T-cell (primary cell): ENCODE measurements at places on chromosomes 11 and 22.
A peak's percentile ranks its signal among the peaks of the same experiment; 100 is the strongest.

DNA sequence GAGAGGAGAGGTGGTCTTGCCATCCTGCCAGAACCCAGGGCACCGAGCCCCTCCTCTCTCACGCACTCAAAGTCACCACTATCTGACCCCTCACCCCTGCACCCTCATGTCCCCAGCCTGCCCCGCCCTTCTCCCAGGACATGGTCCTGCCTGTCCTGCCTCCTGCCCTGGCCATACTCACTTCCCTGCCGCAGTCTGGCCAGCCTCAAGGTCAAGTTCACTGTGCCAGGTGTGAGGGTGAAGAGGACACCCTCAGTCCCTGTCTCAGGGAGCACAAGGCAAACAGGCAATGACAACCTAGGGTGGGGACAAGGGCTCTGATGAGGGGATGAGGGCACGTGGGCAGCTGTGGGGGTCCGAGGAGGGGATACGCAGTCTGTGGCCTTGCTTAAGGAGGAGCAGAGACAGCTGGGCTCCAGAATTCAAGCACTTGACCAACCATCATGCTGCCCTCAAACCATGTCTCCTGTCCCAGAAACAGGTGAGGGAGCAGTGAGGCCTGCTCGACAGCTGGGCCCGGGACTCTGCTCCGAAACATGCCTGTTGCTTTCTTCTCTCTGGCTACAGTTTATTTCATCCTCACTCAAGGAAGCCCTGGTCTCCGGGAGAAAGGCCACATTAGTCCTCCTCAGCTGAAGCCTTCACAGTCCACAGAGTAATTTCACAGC is 36.6 kb downstream of the PDGFB start:
- no peak for DNase-seq
- no peak overlapping the region for H3K4me3 ChIP-seq
- H3K27ac ChIP-seq, result no peak overlapping the region
- peaks cover 8% of the 10 kb centered on the region for H3K27me3 ChIP-seq
- H3K4me1 ChIP-seq, result no peaks in the 10 kb centered on the region

DNA sequence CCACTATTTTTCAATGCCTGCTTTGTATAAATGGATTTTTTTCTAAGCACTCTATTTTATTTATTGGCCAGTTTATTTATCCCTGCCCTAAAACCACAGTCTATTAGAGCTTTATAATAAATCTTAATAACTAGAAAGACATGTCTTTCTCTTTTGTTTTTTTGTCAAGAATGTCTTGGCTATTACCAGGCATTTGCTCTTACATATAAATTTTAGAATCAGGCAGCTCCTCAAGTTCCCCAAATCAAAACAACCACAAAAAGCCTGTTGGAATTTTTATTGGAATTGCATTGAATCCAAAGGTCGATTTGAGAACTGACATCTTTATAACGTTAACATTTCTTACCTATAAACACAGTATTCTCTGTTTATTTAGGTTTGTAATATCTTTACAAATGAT is 85.8 kb upstream of the SC5D start:
- DNase-seq, result no peak
- no peak overlapping the region for H3K27ac ChIP-seq
- no peaks in the 10 kb centered on the region for H3K36me3 ChIP-seq
- H3K4me3 ChIP-seq, result no peak overlapping the region
- H3K4me1 ChIP-seq, result no peaks in the 10 kb centered on the region
- peaks cover 6% of the 10 kb centered on the region for H3K27me3 ChIP-seq

- H3K36me3 ChIP-seq, result no peaks in the 10 kb centered on the region
- DNase-seq, result no peak
- no peaks in the 10 kb centered on the region for H3K27me3 ChIP-seq
- H3K4me1 ChIP-seq, result peaks cover 51% of the 10 kb centered on the region
Observed at GRCh38 chr11:128523641-128524040, 63.7 kb downstream of the ETS1 start.

DNA sequence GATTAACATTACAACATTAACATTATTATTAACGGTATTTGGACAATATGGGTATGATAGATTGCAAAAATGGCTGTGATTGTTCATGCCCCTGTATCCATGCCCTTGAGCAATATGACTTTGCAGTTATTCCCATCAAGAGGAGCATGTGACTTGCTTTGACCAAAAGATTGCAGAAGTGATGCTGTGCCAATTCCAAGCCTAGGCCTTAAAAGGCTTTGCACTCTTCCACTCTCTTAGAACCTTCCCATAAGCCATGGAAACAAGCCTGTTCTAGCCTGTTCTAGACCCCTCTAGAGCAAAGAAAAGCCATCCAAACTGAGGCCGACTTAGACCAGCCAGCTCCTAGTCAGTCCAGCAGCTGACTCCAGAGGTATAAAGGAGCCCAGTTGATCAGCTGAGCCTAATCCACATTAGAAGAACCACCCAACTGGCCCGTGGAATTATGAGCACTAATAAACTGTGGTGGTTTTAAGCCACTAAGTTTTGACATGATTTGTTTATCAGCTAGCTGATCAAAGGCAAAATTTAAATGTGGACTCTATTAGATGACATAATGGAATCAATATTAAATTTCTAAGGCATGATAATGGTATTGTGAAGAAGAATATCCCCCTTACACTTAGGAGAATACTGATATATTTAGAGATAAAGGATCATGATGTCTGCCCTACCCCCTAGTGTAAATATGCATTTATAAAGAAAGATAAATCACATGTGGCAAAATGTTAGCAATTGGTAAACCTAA is 28.6 kb downstream of the RAB30 start:
- peaks cover 7% of the 10 kb centered on the region for H3K4me1 ChIP-seq
- H3K27me3 ChIP-seq, result no peaks in the 10 kb centered on the region
- no peak overlapping the region for H3K4me3 ChIP-seq

DNA sequence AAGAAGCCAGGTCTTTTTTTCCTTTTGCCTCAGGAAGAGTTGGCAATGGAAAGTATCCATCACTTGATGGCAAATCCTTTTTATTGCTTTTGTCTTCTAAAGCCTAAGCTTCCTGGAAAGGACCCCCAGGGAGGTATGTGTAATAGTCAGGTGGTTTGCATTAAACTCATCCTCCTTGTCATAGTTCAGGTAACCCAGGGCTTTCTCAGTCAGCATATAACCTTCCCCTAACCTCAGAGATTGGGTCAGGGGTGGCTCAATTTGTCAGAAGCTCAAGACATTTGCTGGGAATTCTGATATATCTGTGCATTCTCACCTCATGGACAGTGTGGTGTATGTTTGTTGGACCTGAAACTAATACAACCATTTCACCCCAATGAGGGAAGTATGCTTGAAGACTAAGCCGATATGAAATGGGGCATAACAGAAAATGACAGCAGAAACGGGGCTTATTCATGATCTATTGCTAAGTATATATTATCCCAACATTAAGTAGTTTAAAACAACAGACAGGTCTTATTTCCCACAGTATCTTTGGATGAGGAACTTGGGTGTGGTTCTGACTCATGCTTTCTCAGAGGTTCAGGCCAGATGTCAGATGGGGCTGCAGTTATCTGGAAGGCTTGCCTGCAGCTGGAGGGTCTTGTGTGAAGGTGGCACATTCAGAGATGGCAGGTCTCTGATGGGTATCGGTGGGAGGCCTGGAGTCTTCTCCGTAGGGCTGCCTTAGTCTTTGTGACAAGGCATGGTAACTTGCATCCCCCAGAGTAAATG is 135.8 kb upstream of the SPON1 start:
- no peak for DNase-seq
- H3K36me3 ChIP-seq, result no peaks in the 10 kb centered on the region
- no peak overlapping the region for H3K27ac ChIP-seq
- no peak overlapping the region for H3K4me3 ChIP-seq

GRCh38 chr22:46910624-46911023 is 148.2 kb downstream of the TBC1D22A start:
- no peaks in the 10 kb centered on the region for H3K27me3 ChIP-seq
- peaks cover 24% of the 10 kb centered on the region for H3K36me3 ChIP-seq
- no peak overlapping the region for H3K27ac ChIP-seq

GRCh38 chr11:19867064-19867463 is 154.4 kb downstream of the NAV2 start:
- H3K27me3 ChIP-seq, result no peaks in the 10 kb centered on the region
- no peaks in the 10 kb centered on the region for H3K4me1 ChIP-seq
- H3K27ac ChIP-seq, result no peak overlapping the region
- no peak for DNase-seq
- H3K36me3 ChIP-seq, result no peaks in the 10 kb centered on the region

GRCh38 chr11:118619444-118620197 is 12.2 kb downstream of the PHLDB1 start:
- H3K27ac ChIP-seq, result no peak overlapping the region
- H3K4me3 ChIP-seq, result no peak overlapping the region
- H3K4me1 ChIP-seq, result peaks cover 15% of the 10 kb centered on the region
- no peak for DNase-seq
- peaks cover 38% of the 10 kb centered on the region for H3K27me3 ChIP-seq

GRCh38 chr11:59667812-59668187 is 1.0 kb downstream of the PATL1 start:
- no peak for DNase-seq
- peak overlapping the region; percentile 76 for H3K27ac ChIP-seq
- peaks cover 19% of the 10 kb centered on the region for H3K4me1 ChIP-seq
- H3K27me3 ChIP-seq, result no peaks in the 10 kb centered on the region
- no peaks in the 10 kb centered on the region for H3K36me3 ChIP-seq

GRCh38 chr11:25993016-25993415 is 338.9 kb upstream of the ANO3 start:
- DNase-seq, result no peak
- no peak overlapping the region for H3K4me3 ChIP-seq
- no peaks in the 10 kb centered on the region for H3K36me3 ChIP-seq
- no peaks in the 10 kb centered on the region for H3K27me3 ChIP-seq
- H3K4me1 ChIP-seq, result no peaks in the 10 kb centered on the region
- H3K27ac ChIP-seq, result no peak overlapping the region

GRCh38 chr11:41394521-41395195 is 64.8 kb downstream of the LRRC4C start:
- H3K27me3 ChIP-seq, result no peaks in the 10 kb centered on the region
- H3K27ac ChIP-seq, result no peak overlapping the region
- H3K36me3 ChIP-seq, result no peaks in the 10 kb centered on the region
- no peaks in the 10 kb centered on the region for H3K4me1 ChIP-seq
- DNase-seq, result no peak

DNA sequence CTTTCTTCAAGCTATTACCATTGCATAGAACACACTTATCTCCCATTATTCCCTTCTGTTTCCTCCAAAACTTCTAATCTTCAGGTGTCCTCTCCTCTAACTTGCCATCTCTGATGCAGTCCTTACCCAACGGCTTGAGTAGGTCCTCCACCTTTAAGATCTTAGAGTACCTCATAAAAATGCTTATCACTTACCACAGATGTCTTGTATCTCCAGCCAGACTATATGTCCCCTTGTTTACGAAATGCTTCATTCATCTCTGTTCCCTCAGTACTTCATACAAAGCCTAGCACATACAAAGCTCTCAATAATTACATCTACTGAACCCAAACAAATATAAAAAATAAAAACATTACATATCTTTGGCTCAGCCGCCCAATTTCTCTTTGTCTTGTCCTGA is 49.2 kb downstream of the PAK1 start:
- no peak for DNase-seq
- no peak overlapping the region for H3K4me3 ChIP-seq
- H3K27ac ChIP-seq, result no peak overlapping the region
- H3K36me3 ChIP-seq, result no peaks in the 10 kb centered on the region
- H3K4me1 ChIP-seq, result no peaks in the 10 kb centered on the region

- no peak for DNase-seq
- no peak overlapping the region for H3K27ac ChIP-seq
- no peaks in the 10 kb centered on the region for H3K27me3 ChIP-seq
- peaks cover 3% of the 10 kb centered on the region for H3K36me3 ChIP-seq
- no peak overlapping the region for H3K4me3 ChIP-seq
Observed at GRCh38 chr11:28123151-28123581, 15.0 kb downstream of the METTL15 start.

GRCh38 chr22:17402293-17402692 is 33.0 kb downstream of the CECR2 start:
- no peaks in the 10 kb centered on the region for H3K27me3 ChIP-seq
- no peak overlapping the region for H3K27ac ChIP-seq
- no peaks in the 10 kb centered on the region for H3K36me3 ChIP-seq
- no peaks in the 10 kb centered on the region for H3K4me1 ChIP-seq

- H3K36me3 ChIP-seq, result no peaks in the 10 kb centered on the region
- DNase-seq, result no peak
- no peaks in the 10 kb centered on the region for H3K27me3 ChIP-seq
Observed at GRCh38 chr11:115657586-115657985, 153.4 kb upstream of the CADM1 start.
